Activated naive CD4-positive, alpha-beta T cell (primary cell): ENCODE measurements at places on chromosomes 5 and 9.

DNA sequence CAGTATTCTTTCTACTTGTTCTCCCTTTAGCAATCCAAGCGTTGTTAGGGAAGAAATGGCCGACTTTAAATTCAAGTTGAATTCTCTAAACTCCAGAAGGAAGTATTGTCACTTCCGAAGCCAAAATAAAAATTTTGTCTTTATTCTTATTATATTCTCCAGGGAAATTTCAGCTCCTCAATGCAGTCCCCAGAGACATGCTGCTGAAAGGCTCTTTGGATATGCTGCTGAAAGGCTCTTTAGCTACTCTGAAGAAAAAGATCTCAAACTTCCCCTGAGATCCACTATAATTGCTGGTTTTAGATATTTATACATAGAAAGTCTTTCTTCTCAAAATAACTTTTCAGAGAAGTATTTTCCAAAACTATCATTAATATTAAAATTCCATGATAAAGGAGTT is 92.3 kb upstream of the PARP8 start:
- no peak for DNase-seq

DNA sequence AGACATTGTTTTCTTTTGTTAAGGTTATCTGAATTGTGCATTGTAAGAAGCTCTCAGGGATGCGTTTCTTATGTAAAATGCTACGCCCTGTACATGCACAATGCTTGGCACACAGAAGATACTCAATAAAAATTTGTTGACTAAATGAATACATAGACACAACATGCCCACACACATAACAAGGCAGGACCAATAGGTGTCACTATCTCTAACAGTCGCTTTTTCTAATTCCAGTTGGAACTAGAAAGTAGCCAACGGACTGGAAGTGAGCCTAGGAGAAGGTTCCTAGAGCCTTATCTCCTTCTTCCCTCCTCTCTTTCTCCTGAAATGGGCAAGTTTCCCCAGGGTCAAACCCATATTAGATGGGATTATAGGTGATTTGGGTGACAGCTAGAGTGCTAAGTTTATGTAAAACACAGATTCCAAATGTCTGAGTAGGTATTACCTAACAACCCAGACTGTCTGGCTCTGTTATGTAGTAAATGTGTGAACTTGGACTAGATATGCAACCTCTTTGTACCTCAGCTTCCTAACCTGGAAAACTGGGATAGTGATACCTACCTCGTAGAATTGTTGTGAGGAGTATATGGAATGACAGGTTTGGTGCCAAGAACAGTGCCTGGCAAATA is 603.0 kb downstream of the RAB3C start:
- no peak for DNase-seq

DNA sequence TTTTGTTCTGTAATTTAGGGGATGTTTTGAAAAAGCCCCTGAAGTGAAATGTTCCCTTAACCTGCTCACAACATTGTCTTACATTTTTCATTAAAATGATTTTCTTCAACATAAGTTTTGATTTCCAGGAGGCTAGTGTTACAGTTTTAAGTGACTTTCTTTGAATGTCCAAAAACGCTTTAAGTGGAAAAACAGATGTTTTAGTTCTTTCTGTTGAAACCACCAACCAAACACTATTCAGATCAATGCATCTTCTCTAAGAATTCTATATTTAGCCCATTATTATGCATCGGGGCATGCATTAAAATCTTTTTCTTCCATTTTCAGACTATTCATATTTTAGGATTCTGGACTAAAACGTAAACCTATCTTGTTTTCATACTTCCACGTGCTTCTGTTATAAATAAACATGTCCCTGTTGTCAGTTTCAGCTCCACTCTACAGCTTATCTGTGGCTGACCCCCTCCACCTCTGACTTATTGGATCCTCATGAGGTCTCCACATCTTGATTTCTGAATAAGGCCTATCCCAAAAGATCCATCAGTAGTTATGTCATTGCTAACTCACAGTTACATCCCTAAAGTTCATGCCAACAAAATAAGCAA is 882.3 kb upstream of the SEMA6A start:
- no peak for DNase-seq

DNA sequence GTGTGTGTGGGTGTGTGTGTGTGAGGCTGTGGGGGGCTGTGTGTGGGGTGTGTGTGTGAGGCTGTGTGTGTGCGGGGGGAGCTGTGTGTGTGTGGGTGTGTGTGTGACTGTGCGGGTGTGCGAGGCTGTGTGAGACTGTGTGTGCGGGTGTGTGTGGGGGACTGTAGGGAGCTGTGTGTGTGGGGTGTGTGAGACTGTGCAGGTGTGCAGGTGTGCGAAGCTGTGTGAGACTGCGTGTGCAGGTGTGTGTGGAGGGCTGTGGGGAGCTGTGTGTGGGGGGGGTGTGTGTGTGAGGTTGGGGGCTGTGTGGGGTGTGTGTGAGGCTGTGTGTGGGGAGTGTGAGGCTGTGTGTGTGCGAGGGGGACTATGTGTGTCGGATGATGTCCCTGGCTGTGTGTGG is 23.2 kb downstream of the AHRR start:
- DNase-seq, result no peak

DNA sequence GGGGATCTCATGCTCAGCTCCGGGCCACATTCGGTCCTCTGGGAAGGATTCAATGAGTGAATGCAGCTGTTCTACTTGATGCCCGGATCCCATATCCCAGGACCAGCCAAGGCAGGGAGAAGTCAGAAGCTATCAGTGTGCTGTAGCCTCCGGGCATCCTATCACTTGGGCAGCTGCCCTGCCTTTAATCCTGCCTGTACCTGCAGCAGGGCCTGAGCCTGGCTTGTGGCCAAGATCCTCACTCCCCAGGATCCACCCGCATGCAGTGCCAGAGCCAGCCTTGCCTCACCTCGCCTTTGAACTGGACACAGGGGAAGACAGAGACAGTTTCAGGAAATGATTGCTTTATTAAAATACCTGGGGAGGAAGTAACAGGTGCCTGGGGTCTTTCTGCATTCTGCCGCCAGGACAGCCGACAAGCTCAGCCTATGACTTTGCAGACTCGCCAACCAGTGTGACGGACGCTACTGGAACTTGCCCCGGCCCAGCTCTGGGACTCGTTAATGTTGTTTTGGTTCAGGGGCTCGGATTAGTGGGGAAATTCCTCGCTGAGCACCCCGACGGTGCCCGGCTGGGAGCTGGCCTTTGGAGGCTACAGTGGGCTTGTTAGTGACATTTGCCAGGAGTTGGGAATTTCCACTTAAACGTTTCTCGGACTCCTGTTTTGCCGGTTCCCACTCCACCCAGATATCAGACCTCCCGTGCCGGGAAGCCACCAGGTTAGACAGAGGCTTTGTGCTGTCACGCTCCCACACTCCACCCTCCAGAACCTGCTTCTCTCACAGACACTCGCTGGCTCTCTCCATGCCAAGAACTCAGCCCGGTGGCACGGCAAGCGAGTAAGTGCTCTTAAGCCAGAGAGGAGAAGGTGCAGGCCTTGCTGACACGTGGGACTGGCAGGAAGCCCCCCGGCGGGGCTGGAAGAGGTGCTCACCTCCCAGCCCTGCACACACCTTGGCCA is 721 bp downstream of the PTGES start:
- DNase-seq, result no peak
